ENCODE measurements at places on chromosomes 11 and 22.

- DNase-seq, result no peak
Observed at GRCh38 chr11:32034680-32035079, 56.2 kb upstream of the RCN1 start.

GRCh38 chr22:18997925-18998315 is 61.8 kb upstream of the PRODH start:
- DNase-seq, result no peak

DNA sequence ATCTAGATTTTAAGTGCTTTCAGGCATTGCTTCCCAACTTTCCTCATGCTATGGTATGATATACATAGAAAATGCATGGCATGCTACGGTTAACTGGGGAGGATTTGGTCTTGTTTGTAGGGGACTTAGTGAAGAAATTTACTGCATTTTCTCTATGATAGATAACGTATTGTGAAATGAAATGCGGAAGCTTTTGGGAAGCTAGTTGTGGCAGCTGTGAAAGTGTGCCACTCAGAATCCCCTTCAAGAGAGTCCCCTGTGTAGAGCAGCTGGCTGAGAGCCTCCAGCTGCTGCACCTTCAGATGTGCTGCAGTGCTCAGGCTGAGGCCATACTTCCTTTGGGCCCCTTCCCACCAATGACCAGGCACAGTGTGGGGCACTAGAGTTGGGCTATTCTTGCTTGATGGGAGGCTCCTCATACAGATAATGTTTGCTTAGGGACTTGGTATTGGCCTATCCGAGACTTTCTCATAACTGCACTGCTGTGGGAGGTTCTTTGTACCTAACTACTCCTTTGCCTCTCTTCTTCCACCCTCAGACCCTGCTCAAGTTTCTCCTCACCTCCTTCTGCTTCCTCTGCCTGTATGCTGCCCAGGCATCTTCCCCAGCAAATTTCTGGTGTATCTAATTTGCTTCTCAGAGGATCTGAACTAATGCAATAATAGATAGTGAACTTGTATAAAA is 67.3 kb downstream of the HIPK3 start:
- DNase-seq, result no peak

DNA sequence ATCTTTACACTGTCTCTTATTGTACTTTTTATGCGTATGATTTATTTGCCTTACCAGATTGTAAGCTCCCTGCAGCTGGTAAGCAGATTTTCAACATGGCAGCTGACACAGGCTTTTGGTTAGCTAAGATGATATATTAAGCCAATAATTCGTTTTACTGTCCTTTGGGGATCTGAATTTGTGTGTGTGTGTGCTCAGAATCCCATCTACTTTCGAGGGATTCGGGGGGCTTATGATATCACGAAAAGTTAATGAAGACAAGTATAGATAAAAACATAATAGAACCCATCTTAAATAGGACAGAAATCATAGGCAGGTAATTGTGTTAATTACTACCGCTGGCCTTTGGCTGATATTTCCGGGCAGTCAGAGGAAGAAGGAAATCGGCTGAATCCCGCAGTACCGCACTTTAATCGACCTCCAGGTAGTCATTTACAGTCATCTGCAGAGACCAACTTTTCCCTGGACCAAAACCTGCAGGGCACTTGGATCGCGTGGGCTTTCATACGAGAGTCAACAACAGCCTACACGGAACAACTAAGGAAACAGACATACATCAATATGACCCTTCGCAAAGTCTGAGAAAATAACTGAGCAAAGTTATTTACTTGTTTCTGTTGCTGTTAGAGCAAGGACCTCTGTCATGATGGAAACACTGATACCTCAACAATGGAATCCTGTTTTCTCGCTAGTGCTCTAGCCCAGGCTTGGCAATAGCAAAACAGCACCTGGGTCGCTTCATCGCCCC is 802 bp downstream of the KBTBD3 start:
- no peak for DNase-seq

DNA sequence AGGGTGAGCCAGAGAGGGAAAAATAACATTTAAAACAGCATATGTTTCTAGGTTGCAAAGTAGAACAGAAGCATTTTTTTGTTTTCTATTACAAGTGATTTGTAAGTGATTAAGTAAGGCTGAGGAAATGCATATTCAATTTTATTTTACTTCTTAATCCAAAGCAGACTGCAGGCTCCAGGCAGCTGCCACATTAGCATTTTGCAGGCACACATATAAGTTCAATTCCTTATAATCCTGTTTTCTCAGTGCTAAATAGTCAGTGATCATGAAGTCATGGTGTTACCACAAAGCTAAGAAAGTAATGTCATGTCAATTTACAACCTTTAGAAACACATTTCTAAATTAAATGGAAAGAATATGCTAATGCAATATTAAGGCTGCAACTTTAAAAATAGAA is 149.8 kb downstream of the CNTN5 start:
- no peak for DNase-seq

GRCh38 chr11:8229299-8230177 is 34.1 kb downstream of the LMO1 start:
- no peak for DNase-seq

DNA sequence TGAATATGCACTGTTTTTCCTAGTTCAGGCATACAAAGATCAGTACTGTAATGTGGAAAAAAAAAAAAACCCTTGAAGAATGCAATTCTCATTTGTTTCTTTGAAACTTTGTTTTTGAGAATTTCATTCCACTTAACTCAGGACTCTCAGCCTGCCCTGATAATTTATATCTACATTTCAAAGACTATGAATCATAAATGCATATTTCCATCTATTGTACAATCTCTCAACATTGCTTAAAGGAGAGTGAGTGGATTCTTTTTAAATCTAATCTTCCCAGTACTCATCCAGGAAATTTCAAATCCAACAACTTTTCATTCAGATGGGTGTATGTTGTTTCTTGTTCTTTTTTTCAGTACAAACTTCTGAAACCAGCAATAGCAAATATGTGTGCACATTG is 322.2 kb upstream of the DDI1 start:
- DNase-seq, result no peak

DNA sequence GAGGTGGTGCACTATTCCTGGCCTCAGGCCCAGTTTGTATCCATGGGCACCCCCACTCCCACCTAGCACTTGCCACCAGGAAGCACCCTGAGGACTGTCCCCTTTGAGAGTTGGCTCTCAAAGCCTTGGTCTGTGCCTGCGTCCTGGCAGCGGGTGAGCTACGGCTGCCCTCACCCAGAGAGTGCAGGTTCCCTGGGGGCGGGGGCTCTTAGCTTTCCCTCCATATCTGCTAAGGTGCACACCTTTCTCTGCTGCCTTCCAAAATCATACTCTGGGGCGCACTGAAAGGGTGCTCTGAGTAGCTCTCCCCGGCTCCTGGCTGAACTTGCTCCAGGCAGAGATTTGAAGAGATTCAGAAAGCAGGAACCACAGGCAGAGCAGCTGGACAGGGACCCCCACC is 7.1 kb downstream of the KCNQ1 start:
- DNase-seq, result no peak

GRCh38 chr11:2590131-2590964 is 109.4 kb downstream of the KCNQ1OT1 start:
- no peak for DNase-seq

DNA sequence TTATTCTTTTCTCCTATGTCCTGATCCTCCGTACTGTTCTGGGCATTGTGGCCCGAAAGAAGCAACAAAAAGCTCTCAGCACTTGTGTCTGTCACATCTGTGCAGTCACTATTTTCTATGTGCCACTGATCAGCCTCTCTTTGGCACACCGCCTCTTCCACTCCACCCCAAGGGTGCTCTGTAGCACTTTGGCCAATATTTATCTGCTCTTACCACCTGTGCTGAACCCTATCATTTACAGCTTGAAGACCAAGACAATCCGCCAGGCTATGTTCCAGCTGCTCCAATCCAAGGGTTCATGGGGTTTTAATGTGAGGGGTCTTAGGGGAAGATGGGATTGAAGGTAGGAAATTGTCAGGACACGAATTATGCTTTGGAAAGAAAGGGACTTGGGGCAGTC is 843 bp downstream of the OR51T1 start:
- no peak for DNase-seq

DNA sequence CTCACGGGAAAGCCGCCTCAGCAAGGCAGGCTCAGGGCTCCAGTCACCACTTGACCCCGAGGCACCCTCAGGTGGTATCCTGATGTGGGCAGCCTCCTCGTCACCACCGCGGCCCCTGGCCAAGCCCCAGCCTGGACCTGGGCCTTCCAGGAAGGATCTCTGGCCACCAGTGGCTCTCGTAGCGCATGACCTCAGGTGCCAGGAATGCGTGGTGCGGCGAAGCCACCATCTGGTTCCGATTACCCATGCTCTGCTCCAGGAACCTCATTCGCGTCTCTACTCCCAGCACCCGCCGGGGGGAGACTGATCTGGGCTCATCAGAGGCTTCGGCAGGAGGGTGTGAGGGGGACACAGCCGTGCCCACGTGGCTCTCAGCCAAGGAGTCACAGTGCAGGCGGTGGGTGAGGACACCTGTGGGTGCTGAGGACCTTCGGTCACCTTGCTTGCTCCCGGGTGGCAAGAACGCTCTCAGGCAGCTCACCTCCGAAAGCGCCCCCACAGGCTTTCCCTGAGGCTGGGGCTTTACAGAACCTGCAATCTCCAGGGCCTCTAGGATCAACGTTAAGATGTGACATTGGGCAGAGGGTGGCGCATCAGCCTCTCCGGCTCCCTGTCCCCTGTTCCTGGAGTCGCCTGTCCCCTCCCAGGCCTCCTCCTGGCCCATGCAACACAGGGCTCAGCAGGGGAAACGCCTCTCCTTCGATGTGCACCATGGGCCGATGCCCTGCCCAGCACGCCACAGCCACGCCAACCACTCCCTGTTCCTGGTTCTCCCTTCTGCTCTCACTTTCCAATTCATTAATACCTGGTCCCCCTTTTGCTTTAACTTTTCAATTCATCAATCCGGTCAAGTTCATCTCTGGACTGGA is 39.0 kb downstream of the TBX1 start:
- peak; percentile 60 for DNase-seq

DNA sequence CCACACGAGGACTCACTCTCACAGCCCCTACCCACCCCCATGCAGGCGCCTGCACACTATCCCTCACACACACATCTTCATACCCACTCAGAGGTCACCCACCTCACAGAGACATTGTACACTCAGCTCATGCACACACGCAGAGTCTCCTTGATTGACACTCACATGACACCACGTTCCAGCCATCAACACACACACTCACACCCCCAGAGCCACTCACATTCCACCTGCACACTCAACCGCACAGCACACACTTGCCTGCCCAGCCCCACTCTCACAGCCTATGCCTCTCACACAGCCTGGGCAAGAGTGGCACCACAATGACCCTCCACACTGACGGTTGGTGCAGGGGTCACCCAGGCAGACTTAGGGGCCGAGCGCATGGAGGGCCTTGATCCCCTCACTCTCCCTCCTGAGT is 2.2 kb downstream of the SPI1 start:
- no peak for DNase-seq

DNA sequence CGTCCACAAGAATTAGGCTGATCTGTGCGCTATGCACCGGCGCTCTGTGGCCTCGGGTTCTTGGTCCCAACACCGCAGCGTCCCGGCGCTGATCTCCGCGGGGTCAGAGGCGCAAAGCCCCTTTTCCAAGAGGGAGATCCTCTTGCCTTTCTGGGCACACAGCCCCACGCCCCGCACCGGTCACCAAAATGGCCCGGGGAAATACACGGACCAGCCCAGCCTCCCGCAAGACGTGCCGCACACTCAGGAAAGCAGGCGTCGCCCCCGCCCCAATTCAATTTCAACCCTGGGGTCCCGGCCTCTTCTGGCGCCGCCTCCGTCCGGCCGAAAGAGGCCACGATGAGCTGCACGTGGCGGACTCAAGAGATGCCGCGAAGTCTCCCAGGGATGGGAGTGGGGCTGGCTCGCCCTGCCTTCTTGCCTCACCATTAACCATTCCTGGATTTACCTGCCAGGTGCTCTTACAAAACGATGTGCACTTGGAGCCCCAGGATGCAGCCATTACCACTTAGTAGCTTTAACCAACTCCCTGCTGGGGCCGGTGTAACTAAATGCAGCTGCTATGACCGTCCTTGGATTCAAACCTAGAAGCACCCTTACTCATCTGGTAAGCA is 10.5 kb downstream of the PIWIL3 start:
- no peak for DNase-seq

DNA sequence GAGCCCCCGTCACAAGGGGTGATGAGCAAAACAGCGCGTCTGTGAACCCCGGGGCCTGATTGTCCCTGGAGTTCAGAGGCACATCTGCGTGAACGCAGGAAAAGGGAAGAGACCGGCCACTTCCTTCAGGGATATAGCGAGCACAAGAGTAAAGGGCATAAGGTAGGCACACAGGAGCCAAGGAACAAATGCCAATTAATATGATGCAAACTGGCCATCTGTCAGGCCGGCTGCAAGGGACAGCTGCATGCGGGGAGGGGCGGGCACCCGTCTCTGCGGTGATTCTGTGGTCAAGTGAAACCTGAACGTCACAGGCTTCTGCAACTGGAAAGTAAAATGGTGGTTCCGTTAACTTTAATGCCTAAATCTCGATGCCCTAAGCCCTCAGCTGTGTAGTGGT is 64.7 kb downstream of the TRIM29 start:
- DNase-seq, result no peak

DNA sequence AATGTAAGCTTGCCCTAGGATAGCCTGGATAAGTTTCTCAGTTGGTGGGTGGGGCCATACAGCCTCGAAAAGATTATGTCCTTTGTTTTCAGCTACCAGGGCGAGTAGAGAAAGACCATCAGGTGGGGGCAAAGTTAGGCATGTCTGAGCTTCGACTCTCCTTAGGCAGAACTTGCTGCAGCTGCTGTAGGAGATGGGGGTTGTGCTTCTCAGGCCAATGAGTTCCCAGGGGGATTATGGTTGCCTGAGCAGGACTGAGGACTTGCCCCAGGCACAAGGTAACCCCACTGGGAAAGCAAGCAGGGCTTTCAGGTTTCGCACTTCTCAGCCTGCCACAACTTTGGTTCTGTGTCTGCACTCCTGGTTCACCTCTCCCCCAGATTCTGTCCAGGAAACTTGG is 173.4 kb upstream of the SESN3 start:
- DNase-seq, result no peak

- DNase-seq, result no peak
Observed at GRCh38 chr11:12768726-12769673, 94.8 kb downstream of the TEAD1 start.

GRCh38 chr22:41526830-41527799 is 17.2 kb downstream of the POLR3H start:
- DNase-seq, result no peak

GRCh38 chr22:27480487-27480886 is 321.1 kb downstream of the MN1 start:
- no peak for DNase-seq

GRCh38 chr11:129505266-129505665 is 129.6 kb downstream of the BARX2 start:
- no peak for DNase-seq

- DNase-seq, result no peak
Observed at GRCh38 chr11:23497040-23497439, 636.8 kb upstream of the CCDC179 start.

GRCh38 chr11:95092549-95093324 is 3.1 kb downstream of the ENDOD1 start:
- DNase-seq, result no peak

GRCh38 chr11:30878400-30878799 is 292.2 kb upstream of the MPPED2 start:
- DNase-seq, result no peak

- DNase-seq, result no peak
Observed at GRCh38 chr22:36433318-36434231, 45.8 kb upstream of the MYH9 start.

Data from left cardiac atrium (tissue), 4 donors.